NCI-H1694 treated with DMSO at 0.1 percent for 48 hours (cell line): ENCODE measurements at places on chromosomes 16 and 17.
A peak's percentile ranks its signal among the peaks of the same experiment; 100 is the strongest.

DNA sequence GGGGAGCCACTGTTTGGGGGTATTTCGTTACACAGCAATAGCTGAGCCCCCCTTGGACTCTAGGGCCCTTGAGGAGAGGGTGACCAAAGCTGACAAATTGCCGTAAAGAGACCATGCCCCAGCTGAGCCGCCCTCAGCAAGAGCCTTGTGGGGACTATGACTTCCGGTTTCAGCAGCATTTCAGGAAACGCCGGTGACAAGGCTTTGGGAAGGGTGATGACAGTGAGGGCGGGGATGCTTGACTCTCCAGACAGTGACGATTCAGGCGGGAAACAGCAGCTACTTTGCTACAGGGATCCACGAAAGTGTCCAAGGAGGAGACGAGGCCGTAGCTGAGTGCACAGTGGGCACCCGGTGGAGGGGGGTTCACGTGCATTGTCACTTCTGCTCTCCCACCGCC is 360.8 kb downstream of the C16orf95 start:
- DNase-seq: no peak

- DNase-seq: peak; percentile 30
Measured at GRCh38 chr16:56057151-56057550, 134.1 kb upstream of the GNAO1 start.

DNA sequence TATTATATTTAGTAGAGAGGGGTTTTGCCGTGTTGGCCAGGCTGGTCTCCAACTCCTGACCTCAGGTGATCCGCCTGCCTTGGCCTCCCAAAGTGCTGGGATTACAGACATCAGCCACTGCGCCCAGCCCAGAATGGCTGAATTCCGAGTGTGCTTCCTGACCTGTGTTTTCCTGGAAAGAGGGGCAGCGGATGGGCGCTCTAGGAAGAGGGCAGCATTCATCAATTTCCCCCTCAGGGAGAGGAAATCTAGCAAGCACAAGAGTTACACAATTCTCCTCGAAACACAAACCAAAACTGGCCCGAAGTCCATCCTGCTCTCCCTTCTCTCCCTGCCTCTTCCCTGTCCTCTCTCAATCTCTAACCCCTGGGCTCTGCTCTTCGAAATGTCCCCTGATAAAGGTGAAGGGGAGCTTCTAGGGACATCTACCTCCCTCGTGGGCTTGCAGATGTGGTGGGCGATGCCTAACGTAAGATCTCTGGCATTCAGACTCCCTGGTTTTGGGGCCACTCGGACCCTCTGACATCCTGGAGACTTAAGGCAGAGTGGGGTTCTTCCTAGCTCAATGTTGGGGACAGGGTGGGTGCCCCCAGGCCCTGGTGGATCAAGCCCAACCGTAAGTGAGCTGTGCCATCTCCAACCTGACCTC is 1.0 kb downstream of the IL27 start:
- no peak for DNase-seq

DNA sequence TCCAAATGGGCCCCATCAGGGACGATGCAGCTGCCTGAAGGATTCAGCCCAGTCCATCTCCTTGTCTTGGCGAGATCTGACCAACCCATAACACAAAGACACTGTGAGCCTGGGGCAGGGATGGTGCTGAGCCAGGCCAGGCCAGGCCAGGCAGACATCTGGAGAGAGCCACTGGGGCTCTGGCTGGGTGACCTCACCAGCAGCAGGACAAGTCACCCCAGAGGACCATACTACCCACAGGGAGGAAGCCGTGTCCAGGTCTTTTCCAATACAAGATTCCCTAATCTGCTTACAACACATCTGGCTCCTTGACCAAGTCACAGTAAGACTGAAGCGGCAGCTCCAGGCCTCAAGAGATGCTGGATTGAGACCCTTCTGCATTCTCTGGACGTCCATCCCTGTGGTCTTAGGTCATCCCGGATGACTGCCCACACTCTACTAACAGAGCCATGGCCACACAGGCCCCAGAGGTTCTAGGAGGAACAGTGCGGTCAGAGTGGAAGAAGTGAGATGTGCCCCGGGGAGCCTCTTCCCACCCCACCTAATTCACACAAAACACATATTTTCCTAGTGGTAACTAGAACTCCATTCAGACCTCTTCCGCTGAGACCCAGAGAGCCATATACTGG is 81.8 kb upstream of the RCVRN start:
- no peak for DNase-seq

DNA sequence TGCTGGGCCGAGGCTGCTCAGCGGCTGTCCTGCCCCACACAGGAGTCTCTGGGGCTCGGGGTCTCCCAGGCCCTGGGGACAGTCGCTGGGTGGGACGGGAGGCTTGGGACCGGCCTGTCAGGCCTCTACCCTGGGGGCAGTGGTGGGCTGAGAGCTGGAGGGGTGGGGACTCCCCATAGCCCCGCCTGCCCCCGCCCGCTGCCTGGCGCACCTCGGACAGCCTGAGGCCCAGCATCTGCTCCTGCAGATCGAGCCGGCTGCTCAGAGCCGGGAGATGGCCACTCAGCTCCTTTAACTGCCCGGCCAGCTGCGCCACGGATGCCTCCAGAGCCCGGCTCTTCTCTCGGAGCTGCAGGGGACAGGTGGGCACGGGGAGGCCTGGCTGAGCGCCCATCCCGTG is 6.7 kb downstream of the PERCC1 start:
- no peak for DNase-seq

DNA sequence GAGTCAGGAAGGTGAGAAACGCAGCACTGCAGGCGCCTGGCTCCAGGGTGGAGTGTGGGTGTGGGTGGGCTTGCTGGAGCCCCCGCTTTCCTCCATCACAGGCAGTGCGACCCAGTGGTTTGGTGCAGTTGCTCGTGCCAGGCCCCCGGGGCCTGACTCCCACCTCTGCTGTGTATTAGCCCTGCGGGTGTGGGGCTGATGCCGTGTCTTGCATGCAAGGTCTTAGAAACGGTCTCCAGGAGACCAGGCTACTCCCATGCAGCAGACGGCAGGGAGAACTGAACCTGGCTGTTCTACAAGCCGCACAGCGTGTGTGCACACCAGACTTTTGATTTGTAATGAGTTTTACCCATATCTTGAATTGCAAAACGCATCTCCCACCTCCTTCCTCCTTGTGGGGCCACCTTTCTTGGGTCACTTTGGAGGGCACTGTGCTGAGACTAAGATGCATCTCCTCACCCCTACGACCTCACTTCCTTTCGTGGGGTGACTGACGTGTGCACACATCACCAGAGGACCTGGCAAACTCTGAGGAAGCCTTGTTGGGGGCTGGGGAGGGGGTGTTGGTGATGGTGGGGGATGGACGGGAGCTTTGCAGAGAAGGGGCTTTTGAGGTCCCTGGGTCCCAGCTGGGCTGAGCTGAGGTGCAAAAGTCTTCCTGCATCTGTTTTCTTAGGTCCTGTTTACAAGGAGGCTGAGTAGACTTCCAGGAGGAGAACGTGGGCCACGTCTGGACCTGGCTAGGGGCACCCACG is 101.8 kb upstream of the TNRC6C start:
- no peak for DNase-seq

- DNase-seq: no peak
Measured at GRCh38 chr16:17277981-17278381, 192.8 kb downstream of the XYLT1 start.

- DNase-seq: no peak
Measured at GRCh38 chr17:64138441-64138840, 8.5 kb upstream of the ERN1 start.

- DNase-seq: no peak
Measured at GRCh38 chr16:380762-381011, 1.1 kb downstream of the PGAP6 start.

DNA sequence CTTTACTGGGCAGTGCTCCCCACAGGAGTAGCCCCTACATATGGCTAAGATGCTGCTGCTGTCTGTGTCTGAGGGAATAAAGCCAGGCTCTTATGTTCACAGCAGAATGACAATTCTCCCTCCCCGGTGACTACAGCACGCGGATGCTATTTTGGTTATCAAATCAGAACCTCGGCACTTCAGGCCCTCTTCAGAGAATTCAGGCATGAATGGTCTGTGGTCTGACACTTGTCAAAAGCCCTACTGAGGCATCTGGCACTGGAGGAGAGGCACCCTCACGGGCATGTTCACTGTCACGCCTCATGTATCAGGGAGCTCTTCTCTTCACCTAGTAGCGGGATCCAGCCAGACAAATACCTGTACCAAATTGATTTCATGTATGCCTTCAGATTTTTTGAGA is 30.4 kb downstream of the KIAA0513 start:
- no peak for DNase-seq

DNA sequence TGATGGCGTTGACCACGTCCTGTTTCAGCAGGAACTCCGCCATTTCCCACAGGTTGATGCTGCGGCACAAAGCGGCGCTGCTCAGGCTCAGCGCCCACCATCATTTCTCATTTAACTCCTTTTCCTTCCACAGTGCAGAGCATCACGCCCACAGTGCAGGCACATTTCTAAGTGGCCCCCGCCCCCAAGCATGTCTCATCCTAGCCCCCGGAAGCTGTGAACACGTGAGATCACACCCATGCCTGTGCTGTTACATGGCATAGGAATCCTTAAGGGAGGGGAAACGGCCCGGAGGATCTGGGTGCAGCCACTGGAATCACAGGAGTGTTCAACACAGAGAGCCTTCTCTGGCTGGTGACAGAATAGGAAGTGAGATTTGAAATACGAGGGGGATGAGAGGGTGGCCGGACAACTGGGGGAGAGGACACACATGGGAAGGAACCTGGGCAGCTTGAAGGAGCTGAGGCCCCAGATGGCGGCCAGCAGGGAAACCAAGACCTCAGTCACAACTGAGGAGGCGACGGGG is 4.7 kb downstream of the NAGPA start:
- no peak for DNase-seq

DNA sequence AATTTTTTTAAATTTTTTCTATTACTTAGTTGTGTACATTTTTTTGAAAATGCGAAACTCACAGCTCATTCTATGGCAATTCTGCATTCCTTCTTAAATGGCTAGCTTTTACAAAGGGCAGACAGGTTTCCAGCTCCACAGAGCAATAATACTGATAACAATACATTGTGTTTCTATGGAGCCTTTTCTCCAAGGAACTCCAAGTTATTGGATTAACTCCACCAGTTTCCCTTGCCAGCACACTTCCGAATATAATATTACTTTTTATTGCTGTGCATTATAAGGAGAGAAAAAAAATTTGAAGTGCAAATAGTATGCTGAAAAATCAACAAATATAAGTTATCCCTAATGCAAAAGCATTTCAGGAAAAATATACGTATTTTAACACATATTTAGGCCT is 127.5 kb upstream of the PSMD7 start:
- no peak for DNase-seq

GRCh38 chr17:10623737-10624338 is 33.3 kb downstream of the MYH3 start:
- DNase-seq: no peak

DNA sequence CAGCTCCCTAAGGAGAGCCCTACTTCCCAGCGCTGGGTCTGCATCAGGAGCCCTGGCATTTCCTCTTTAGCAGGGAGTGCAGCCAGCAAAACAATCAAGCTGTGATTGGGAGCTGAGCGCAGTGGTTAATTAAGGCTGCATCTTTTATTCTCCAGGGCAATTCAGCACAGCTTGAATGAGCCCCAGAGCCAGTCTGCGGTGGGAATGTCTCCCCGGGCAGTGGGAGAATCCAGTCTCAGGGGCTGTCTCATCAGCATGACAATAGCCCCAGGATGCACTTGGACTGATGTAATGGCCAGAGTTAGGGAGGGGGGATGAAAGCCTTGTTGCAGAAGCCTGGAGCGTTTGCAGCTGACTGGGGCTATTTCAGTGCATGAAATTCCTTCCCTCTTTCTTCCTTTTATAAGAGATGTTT is 292.6 kb upstream of the SOX9 start:
- DNase-seq: peak; percentile 49

DNA sequence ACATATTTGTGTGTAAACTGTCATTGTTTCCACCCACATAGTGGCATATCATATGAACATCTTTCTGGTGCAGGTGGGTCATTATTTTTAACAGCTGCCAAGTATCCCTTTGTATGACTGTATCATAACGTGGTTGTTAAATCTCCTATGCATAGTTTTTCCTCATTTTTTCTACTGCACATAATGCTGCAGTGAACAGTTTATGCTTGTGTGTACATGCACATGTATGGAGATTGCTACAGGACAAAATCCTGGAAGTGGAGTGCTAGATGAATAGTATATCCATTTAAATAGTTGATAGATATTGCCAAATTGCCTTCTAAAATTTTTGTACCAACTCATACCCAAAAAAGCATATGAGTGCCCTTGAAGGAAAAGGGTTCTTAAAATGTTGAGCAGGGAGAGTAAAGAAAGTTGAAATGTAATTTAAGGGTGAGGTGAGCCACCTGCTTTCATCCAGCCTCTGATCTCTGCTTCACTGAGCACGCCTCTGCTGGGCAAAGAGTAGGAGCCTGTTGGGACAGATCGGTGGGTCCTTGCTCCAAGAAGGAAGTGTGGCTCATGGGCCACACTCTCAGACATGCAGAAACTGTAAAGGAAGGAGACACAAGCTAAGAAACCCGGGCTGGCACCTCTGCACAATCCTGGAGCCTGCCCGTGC is 55.3 kb downstream of the HLF start:
- DNase-seq: no peak

DNA sequence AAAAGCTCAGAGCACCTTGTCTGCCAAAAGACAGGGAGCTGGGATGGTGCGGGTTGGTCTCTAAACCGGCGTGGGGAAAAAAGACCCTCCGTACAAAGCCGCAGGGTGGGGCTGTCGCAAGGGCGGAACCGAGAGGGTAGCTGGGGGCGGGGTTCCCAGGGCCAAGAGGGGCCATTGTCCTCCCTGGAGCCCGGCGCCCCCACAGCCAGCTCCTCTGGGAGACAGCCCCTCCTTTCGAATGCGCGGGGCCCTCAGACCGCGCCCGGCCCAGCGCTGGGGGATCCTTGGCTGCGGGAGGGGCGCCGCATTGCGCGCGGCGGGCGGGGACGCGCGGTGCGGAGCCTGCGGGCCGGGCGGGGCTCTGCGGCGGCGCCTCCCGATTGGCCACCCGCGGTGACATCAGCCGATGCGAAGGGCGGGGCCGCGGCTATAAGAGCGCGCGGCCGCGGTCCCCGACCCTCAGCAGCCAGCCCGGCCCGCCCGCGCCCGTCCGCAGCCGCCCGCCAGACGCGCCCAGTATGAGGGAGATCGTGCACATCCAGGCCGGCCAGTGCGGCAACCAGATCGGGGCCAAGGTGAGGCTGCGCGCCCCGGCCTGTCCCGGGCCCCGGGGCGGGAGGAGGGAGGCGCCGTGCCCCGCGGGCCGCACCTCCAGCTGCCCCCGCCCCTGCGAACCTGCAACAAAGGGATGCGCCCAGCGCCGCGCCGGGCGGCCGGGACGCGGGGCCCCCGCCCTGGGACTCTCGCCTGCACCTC is at the start of gene TUBB3:
Gene TUBB3 (plus strand): TSS at position 459 of the 756 bp plus-strand sequence. CDS start 60 bp downstream, at position 519.
- peak; percentile 64 for DNase-seq

GRCh38 chr17:62696256-62696655 is 68.8 kb downstream of the MRC2 start:
- no peak for DNase-seq

GRCh38 chr17:42797067-42798007 is 1.2 kb downstream of the COA3 start:
- no peak for DNase-seq
